GM10248 (cell line): ENCODE measurements at places on chromosomes 2 and 18.

GRCh38 chr2:36367486-36367885, 11.9 kb downstream of the CRIM1 start:
- no peak for DNase-seq

DNA sequence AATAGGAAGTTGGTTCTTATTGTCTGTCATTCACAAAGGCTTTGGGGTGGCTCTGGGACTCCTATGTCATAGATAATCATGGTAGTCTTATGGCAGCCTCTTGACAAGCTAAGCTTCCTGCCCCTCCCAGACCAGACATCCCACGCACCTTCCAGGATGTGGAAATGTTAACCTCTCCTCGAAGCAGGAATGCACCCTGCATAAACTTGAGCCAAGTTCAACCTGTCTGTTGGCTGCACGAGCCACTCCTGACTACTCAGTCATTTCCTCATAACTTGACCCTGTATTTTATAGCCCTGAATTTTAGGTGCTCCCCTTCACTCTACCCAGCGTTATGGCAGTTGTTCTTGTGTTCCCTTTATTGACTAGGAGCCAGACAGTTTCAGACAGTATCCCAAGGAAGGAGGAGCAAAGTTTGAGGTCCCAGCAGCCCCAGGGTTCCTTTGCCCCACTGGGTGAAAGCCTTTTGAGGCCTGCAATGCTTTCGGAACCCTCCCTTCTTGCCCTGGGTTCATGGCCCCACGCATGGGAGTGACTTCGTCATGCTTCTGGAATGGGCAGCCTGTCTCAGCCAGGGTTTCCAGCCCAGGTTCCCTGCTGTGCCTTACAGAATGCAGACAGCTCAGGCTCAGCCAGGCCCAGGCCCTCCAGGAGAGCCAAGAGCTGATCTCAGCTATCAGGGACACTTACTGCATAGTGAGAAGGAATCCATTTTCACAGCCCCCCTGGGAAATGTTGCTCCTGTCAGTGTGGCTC, 15.6 kb upstream of the INO80C start:
- no peak for DNase-seq

DNA sequence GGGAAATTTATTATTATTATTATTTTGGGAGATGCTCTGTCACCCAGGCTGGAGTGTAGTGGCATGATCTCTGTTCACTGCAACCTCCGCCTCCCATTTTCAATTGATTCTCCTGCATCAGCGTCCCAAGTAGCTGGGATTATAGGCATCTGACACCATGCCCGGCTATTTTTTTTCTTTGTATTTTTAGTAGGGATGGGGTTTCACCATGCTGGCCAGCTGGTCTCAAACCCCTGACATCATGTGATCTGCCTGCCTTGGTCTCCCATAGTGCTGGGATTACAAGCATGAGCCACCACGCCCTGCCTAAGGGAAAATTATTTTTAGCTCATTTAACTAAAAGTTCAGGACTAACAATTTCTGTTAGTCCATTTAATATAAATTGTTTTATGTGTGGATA, 109.2 kb upstream of the SESTD1 start:
- DNase-seq: no peak

GRCh38 chr18:46199515-46200147, 95.4 kb downstream of the HAUS1 start:
- DNase-seq: no peak

GRCh38 chr2:138713504-138713903, 66.7 kb downstream of the NXPH2 start:
- no peak for DNase-seq

GRCh38 chr2:72998724-72999123, 72.8 kb downstream of the SFXN5 start:
- no peak for DNase-seq

- no peak for DNase-seq
Measured at GRCh38 chr2:148802448-148803220, 72.4 kb upstream of the KIF5C start.

- DNase-seq: no peak
Measured at GRCh38 chr2:234292962-234293243, 204.0 kb downstream of the ARL4C start.

GRCh38 chr2:218028562-218029348, 26.0 kb upstream of the TNS1 start:
- peak; percentile 5 for DNase-seq

DNA sequence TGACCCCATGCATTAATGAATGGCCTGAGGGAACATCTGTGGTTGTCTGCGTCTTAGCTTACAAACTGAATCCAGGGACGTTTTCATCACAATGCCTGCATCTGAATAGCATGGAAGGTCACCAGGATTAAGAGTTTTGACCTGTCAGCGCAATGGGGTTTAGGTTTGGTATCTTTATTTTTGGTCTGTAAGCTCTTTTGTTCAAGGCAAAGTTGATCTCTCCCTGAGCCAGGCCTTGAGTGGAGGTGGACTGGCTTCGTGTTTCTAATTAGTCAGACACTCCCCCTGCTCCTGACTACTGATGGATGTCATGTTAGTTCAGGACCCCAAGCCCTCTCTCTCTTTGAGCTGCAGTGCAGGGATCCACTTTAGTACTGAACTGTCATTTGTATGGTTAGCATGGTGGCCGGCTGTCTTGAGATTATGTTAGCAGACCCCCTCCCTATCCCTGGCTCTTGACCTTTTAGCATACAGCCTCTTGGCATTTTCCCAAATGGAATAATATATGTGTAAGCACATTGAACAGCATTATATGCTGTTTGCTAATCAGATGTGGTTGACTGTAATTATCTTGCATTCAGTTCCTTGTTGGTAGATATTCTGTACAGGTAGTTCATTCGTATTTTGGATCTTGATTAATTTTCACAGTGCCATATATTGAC, 59.2 kb downstream of the LYPD6 start:
- DNase-seq: no peak

DNA sequence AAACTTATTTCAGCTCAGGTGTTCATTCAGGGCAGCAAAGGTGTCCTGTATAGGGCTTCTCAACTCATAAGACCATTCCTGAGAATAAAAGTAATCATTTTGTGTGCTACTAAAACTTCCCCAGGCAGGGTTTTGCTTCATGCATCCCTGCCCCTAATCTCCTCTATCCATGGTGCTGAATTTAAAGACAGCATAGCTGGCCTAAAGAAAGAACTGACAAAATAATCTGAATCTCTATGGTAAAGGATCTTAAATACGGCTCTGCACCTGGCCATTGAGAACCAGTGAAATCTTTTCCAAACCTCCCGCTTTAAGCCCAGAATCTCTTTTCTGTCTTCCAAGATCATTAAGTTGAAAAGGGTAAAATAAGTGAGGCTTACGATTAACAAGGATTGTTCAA, 292.1 kb upstream of the KLHL29 start:
- no peak for DNase-seq

- DNase-seq: no peak
Measured at GRCh38 chr2:52260904-52261303, 1229.0 kb upstream of the NRXN1 start.

DNA sequence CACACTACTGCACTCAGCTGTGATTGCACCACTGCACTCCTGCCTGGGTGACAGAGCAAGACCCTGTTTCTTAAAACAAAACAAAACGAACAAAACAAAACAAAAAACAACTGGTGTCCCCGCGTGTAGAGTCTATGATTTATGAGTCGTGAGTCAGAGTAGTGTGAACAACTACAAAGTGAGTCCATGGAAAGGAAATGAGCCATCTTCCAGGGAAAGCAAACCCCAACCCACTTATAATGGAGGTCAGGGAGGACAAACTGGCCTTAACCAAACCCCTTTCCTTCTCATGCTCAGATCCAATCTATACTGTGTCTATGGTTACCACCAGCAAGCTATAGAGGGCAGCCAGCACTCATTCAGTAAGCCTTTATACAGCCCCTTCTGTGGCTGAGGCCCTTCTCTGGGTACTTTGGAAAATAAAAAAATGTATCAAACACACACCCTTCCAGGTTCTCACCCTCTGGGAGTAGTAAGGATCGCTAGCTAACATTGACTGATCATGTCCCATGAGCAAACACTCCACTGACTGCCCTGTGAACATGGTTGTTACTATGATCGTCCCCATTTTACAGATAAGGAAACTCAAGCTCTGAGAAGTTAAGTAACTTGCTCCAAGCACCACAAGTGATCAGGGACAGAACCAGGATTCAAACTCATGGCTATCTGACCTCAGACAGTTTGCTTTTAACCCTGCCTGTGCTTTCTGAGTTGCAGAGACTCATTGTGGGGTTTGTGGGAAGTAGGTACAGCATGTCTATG, 24.7 kb upstream of the COLEC12 start:
- DNase-seq: no peak

- DNase-seq: peak; percentile 34
Measured at GRCh38 chr2:214737188-214737587, 72.3 kb downstream of the BARD1 start.

DNA sequence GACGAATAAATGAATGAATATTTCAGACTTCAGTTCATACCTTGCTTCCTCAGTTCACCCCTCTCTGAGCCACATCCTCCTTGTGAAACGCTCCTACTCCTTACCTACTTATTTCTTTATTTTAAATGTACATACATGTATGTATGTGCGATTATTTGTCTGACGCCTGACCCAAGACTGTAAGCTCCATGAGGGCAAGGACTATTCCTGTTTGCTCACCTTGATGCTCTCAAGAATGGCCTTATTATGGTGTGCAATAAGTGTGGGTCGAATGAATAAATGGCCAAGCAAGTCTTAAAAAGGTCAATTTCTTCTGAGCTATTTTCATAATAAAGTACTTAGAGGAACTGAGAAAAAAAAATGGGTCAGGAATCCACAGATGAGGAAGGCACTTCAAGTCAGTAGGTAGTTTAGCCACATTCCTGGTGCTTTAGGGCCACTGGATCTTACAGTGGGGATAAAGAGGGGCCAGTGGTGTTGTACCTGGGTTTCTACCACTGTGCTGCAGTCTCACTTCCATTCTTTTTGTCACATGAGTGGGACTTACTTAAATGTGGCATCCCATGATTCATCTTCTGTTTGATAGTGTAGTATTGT, 74.7 kb downstream of the SDC1 start:
- DNase-seq: no peak

- DNase-seq: no peak
Measured at GRCh38 chr2:156077041-156077742, 255.3 kb downstream of the NR4A2 start.

DNA sequence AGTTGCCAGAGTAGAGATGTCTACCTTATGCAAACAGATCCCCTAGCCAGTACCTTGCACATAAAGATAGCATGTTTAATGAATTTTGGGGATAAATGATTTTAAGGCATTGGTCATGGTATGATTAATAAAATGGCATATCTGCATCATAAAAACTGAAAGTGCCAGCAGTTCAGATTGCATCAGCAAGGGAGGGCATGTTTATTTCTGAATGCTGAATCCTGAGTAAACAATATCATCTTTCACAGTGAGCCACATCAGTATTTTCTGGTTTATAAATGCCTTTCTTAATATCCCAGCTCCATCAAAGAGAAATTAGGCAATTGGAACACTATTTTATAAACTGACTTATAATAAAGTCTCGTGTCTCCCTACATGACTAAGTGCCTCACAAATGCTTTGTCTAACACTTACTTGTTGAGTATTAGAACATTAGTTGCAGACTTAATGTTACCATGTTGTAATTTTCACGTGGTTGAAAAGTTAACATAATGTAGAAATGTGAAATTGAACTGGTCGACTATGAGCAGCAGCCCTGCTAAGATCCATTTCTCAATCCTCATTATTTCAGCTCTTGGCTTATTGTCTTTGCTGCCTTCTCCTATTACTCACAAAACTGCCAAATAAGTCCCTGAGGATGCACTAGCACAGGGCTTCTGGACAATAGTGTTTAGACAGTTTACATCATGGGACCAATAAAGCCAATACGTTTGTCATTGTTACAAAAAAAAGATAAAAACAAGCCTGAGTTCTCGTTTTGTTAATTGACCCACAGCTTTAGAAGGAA, 48.0 kb downstream of the LANCL1 start:
- no peak for DNase-seq

DNA sequence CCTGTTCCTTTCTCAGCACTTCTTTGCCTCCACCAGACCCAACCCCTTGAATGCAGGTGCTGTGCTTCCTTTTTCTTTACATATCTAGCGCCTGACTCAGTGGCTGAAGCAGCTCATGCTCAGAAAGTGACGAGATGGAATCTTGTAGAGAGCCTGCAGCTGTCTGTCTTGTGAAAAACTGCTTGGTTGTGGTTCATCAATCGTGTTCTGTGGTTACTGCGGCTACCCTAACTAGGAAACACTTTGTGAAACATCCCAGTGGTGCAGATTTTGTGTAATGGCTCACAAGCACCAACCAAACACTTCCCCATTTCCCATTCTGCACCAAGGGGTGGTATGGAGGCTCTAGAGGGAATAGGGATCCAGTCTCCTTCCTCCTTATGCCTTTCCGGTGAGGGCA, 307.2 kb upstream of the MMADHC start:
- DNase-seq: no peak

GRCh38 chr2:217394510-217395351, 534.9 kb upstream of the TNP1 start:
- DNase-seq: no peak

- no peak for DNase-seq
Measured at GRCh38 chr18:13409026-13409425, 190.5 kb downstream of the LDLRAD4 start.

DNA sequence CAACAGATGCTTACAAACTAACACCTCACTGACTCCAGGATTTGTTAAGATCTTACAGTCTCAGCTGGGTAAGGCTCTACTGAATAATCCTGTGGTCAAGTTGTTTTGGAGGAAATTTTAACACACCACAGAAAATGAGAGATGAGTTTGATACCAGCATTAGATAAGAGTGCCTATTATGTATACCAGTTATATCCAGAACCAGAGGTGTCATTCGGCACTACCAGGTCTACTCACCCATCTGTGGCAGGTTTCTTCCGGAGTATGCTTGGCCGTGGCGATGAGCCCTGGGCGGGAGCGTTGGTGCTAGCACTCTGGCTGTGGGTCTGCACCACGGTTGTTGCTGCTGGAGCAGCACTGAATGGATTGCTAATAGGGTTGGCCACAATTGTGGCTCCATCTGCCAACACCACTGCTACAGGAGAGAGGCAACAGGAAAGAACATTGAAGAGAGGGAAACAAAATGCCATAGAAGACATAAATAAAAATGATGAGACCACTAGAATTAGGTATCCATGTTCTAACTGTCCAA, 41.2 kb downstream of the SAP130 start:
- no peak for DNase-seq

DNA sequence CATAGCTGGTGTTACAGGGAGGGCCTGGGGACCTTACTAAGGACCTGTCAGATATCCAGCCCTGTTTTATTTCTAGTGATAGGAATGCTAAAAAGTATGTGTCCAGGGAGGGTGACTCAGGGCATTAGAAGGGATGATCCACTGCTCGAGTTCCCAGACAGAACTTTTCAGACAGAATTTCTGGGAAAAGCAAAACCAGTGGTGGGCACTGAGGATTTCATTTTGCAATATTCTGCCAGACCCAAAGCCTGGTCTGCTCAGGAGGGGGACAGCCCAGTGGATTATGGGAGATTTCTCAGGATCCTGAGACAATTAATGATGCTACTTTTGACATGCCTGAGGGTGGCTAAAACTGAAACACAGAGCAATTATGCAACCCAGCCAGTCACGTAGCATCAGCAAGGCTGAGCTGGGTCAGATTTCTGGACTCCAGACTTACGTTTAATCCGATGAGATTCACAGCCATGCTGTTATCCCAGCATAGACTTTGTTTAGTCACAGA, 4.7 kb upstream of the KCNE4 start:
- DNase-seq: no peak
